Neuronal stem cell (in vitro differentiated cells): ENCODE measurements at places on chromosomes 2 and 18.

DNA sequence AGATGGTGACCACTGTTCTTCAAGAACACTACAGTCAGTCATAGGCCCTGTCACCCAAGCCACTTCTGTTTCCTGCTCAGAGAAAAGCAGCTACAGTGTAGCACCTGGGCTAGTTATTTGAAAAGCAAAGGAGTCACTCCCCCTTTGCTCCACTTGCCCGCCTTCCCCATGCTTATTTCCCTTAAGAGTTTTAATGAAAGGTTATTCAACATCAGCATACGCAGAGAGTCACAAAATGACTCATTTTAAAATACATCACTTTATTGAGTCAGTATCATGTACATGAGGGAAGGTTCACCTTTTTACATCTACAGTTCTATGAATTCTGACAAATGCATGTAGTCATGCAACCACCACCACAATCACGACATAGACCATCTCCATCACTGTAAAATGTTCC, 71.3 kb downstream of the TNFRSF11A start:
- no peaks in the 10 kb centered on the region for H3K4me1 ChIP-seq
- no peaks in the 10 kb centered on the region for H3K36me3 ChIP-seq
- no peak for DNase-seq
- no peak overlapping the region for H3K27ac ChIP-seq
- H3K4me3 ChIP-seq = no peak overlapping the region
- H3K27me3 ChIP-seq = no peaks in the 10 kb centered on the region

DNA sequence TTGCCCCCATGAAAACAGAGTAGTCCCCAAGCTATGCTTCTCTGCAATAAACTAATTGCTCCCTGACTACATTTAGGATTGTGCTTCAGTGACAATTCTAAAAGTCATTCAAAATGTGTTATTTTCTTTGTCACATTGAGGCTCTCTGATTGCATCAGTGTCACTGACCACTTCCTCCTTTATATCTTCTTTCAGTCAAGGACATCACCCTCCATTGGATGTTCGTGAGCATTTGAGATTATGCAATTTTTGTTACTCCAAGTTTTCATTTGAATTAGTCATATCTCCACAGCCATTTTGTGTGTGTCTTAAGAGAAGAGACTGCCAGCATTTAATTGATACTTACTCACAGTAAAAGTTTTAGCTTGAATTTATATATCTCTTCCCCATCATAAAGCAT, 780.8 kb upstream of the GCFC2 start:
- no peak overlapping the region for H3K4me3 ChIP-seq
- H3K27me3 ChIP-seq = no peaks in the 10 kb centered on the region
- H3K27ac ChIP-seq = no peak overlapping the region
- DNase-seq = no peak
- H3K36me3 ChIP-seq = no peaks in the 10 kb centered on the region
- H3K4me1 ChIP-seq = no peaks in the 10 kb centered on the region

DNA sequence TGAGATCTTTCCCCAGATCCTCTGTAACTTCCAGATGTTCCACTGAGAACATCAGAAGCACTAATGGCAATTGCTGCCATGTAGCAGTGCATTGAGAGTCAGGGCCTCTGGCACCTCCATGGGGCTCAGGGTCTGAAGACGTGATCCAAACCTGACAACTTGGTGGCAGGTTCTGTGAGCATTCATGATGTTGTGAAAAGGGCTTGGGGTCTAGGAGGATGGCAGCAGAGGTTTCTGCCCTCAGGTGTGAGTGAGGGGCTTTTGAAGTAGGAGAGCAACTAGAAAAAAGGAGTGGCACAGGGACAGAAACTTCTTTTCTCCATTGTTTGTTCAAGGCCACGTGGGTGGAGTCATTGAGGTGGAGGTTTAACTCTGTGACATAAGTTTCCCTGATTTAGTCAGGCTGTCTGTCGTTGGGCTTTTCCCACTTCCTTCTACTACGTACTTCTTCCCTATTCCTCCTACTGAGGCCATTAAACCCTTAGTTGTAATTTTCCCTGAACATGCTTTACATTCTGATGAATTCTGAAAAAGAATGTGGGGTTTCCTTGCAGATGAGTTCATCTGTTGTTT, 13.1 kb downstream of the CFLAR start:
- peaks cover 3% of the 10 kb centered on the region for H3K4me1 ChIP-seq
- no peaks in the 10 kb centered on the region for H3K27me3 ChIP-seq
- no peaks in the 10 kb centered on the region for H3K36me3 ChIP-seq
- H3K4me3 ChIP-seq = no peak overlapping the region
- no peak overlapping the region for H3K27ac ChIP-seq

GRCh38 chr2:219368690-219369191, 19.0 kb downstream of the DNPEP start:
- H3K4me1 ChIP-seq = no peaks in the 10 kb centered on the region
- no peak overlapping the region for H3K27ac ChIP-seq
- no peak overlapping the region for H3K4me3 ChIP-seq

DNA sequence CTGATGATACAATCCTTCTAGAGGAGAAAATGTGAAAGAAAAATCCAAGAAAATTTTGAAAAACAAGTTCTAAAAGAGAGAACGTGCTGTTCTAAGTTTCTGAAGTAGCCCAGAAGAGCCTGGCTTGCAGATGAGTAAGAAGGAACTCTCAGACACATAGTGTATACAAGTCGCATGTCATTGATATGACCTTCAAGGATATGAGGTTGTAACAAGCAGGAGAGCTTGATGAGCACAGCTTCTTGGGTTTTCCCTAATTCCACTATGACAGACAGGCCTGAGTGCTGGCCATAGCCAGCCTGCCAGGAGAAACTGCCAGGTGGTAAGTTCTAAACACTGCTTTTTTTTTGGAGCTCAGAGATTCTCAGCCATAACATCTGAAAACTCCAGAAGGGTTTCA, 235.7 kb upstream of the SIX2 start:
- H3K4me3 ChIP-seq = no peak overlapping the region
- H3K36me3 ChIP-seq = no peaks in the 10 kb centered on the region
- no peak overlapping the region for H3K27ac ChIP-seq
- H3K4me1 ChIP-seq = peaks cover 6% of the 10 kb centered on the region
- peaks cover 7% of the 10 kb centered on the region for H3K27me3 ChIP-seq

GRCh38 chr2:207746131-207746530, 23.6 kb downstream of the FZD5 start:
- H3K36me3 ChIP-seq = peaks cover 38% of the 10 kb centered on the region
- H3K4me3 ChIP-seq = no peak overlapping the region
- peaks cover 13% of the 10 kb centered on the region for H3K4me1 ChIP-seq

GRCh38 chr2:204049635-204050034, 113.1 kb downstream of the ICOS start:
- H3K4me3 ChIP-seq = no peak overlapping the region
- no peaks in the 10 kb centered on the region for H3K27me3 ChIP-seq
- no peak overlapping the region for H3K27ac ChIP-seq
- H3K36me3 ChIP-seq = no peaks in the 10 kb centered on the region
- H3K4me1 ChIP-seq = peaks cover 3% of the 10 kb centered on the region

DNA sequence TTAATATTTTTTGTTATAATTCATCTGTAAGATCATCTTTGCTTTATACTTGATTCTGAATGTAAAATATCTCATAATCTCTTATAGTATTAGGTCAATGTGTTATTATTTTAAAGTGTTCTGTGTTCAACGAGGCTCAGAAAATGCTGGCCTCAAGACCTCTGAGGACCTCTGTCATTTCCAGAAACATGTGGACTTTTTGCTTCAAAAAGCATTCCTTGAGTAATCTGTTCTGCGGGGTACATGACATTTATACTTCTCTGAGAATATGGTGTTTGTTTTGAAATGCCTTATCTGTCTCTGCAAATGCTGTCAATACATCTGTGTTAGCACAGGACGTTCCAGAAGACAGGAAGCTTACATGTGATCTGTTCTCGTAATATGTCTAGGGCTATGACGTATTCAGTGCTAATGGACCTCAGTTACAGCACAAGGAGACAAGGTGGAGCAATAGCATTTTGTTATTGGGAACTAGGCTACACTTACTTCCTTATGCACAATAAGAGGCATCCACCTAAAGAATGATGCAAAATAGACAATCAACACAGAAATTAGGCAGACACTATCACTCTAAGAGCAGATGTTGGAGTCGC, 37.6 kb upstream of the IL1RL1 start:
- no peak overlapping the region for H3K27ac ChIP-seq
- no peaks in the 10 kb centered on the region for H3K27me3 ChIP-seq
- no peak overlapping the region for H3K4me3 ChIP-seq
- H3K4me1 ChIP-seq = no peaks in the 10 kb centered on the region

DNA sequence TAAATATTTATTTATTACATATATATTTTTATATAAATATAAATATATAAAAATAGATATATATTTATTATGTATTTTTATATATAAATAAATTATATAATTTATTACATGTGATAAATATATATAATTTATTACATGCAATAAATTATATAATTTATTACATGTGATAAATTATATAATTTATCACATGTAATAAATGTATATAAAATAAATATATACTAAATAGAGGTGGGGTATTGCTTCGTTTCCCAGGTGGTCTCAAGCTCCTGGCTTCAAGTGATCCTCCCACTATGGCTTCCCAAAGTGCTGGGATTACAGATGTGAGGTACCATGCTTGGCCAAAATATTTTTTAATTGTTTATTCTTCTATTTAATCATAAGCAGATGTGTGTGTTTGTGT, 3.6 kb upstream of the G6PC2 start:
- no peaks in the 10 kb centered on the region for H3K4me1 ChIP-seq
- no peak overlapping the region for H3K27ac ChIP-seq
- H3K27me3 ChIP-seq = no peaks in the 10 kb centered on the region
- no peaks in the 10 kb centered on the region for H3K36me3 ChIP-seq
- H3K4me3 ChIP-seq = no peak overlapping the region

- no peaks in the 10 kb centered on the region for H3K27me3 ChIP-seq
- H3K36me3 ChIP-seq = no peaks in the 10 kb centered on the region
- H3K4me3 ChIP-seq = no peak overlapping the region
- peaks cover 1% of the 10 kb centered on the region for H3K4me1 ChIP-seq
Observed at GRCh38 chr2:2542316-2542715, 211.2 kb upstream of the MYT1L start.

DNA sequence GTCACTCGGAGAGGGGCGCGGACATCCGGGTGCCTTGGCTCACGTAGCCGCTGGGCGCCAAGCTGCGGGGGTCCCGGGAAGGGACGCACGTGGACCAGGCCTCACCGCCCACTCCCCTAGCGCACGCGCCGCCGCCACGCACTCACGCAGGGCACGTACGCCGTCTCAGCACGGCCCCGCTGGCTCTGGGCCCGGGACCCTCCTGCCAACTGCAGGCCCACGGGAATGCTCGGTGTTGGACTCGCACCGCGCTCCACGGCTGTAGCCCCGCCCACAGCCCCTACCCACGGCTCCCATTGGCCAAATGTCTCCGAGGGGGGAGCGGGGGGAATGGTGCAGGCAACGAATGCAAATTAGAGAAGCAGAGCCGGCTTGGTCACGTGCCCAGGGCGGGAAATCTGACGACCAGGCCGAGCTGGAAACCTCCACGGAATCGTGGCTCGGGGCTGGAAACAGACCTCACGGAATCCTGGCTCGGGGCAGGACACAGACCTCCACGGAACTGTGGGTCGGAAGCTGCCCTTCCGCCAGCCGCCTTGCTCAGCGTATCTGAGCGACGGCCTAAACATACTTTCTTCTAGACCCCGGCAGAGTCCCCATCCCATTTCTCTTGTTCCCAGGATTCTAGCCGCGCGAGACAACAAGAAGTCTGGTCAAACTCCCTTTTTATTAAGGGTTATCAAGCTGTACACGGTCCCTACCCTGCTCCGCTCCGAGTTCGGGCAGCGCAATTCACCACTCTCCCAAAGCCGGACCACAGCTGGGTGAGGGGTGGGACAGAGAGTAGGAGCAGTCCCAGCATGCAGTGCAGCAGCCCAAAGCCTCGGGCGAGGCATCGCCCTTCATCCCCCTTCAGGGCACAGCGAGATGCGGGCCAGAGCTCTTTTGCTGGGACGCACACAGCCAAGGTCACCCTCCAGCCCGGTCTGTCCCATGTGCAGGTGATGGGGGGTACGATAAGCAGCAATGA, at the start of gene ABCB6:
Gene ABCB6 (minus strand): TSS at position 227 of the 970 bp plus-strand sequence. CDS start 285 bp downstream, outside the sequence.
- H3K4me1 ChIP-seq = peaks cover 12% of the 10 kb centered on the region
- H3K27me3 ChIP-seq = no peaks in the 10 kb centered on the region
- H3K27ac ChIP-seq = peak within 1 kb of the TSS; percentile 74
- DNase-seq = peak; percentile 82

DNA sequence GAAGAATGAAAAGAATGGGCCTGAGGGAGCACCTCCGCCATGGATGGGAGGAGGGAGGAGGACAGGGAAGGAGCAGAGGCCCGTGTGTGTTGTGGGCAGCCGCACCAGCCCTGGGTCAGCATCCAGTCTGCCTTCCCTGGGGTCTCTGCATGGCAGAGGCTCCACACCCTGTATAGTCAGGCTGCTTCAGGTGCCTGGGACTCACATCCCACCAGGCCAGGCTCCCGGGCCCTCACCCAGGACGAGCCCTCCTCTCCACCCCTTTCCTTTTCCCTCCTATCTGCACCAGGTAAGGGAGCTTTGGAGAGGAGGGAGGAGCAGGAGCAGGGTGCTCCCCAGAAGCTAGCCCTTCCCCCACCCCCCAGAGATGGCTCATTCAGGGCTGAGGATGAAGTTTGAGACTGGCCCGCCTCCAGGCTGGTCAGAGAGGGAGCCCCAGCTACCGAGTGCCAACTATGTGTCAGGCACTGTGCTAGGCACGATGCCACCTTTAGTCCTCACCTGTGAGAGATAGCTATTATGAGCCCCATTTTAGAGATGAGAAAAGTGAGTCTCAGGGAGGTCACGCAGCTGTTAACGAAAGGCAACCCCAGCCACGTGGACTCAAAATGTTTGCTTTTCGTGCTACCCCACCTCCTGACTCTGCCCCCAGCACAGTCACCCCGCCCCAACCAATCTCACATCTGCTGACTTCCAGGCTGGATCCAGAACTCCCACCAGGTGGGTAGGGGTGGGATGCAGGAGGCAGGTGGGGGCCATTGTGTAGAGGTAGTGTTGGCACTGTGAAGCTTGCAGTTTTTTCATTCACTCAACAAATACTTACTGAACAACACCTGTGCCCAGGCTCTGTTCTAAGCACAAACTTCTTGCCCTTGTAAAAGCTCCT, 242.1 kb downstream of the DYSF start:
- H3K27ac ChIP-seq = no peak overlapping the region
- H3K36me3 ChIP-seq = no peaks in the 10 kb centered on the region

- H3K27me3 ChIP-seq = no peaks in the 10 kb centered on the region
- no peak for DNase-seq
- H3K4me3 ChIP-seq = no peak overlapping the region
Observed at GRCh38 chr2:204672772-204673171, 127.5 kb downstream of the PARD3B start.

GRCh38 chr18:79068341-79068936, 755 bp upstream of the ATP9B start:
- peaks cover 4% of the 10 kb centered on the region for H3K27me3 ChIP-seq
- H3K27ac ChIP-seq = no peak overlapping the region
- peak overlapping the region; percentile 76 for H3K4me3 ChIP-seq
- no peaks in the 10 kb centered on the region for H3K36me3 ChIP-seq

DNA sequence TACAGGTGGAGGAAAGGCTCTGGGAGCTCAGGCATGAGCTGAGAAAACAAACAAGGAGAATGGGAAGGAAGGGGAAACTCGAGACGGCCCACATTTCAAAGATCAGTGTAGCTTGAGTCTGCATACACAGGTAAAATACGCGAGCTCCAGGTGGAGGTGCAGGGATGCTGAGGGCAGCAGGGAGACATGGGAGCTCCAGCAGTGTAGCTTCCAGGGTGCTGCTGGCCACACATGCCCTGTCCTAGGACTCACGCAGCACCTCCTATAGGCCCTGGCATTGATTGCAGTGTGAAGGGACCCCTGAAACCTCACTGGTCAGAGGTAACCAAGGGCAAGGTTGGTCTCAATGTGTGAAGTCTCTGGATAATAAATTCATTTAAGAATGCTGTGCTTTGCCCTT, 362.8 kb upstream of the HS6ST1 start:
- no peak overlapping the region for H3K4me3 ChIP-seq
- DNase-seq = no peak
- H3K27ac ChIP-seq = no peak overlapping the region
